ENCODE measurements at places on chromosomes 4 and X. TPM values are rescaled to one million over a fixed set of nuclear protein-coding genes. Genes with fewer than 3 reads are reported as not detected.

Gene LRP2BP
- total RNA-seq, result 1.1 TPM

Gene SHROOM4
- not detected for total RNA-seq

Gene EVC
- total RNA-seq, result 3.5 TPM

Gene PHEX
- 1.9 TPM for total RNA-seq

Gene TTC29
- not detected for total RNA-seq

Gene SYNPO2
- total RNA-seq, result 0.31 TPM

Gene MCF2
- total RNA-seq, result 0.37 TPM

GRCh38 chrX:23990455-23990854 lies 36.5 kb downstream of the KLHL15 start:
- no peak overlapping the region for H3K4me3 ChIP-seq
- no peak for DNase-seq
- H3K27me3 ChIP-seq, result peaks cover 18% of the 10 kb centered on the region
- H3K36me3 ChIP-seq, result peaks cover 21% of the 10 kb centered on the region
- peaks cover 24% of the 10 kb centered on the region for H3K4me1 ChIP-seq

DNA sequence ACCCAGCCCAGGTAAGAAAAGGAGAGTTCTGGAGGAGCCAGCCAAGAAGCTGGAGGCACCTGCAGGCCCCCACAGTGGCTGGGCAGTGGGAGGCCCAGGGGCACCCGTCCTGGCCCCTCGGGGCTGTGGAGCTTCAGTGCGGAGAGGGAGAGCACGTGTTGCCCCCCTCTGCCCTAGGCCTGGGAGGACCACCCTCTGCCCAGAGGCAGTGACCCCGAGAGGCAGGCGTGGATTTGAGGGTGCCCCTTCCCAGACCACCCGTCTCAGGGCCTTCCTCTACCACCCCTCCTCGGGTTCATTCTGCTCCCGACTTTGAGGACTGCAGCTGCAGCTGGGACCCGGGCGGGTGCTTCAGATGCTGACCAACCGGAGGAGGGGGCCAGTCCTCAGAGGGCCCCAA lies 12.1 kb upstream of the HGFAC start:
- no peak overlapping the region for H3K4me3 ChIP-seq
- no peak for DNase-seq
- H3K27ac ChIP-seq, result no peak overlapping the region
- H3K27me3 ChIP-seq, result no peaks in the 10 kb centered on the region
- H3K36me3 ChIP-seq, result no peaks in the 10 kb centered on the region

DNA sequence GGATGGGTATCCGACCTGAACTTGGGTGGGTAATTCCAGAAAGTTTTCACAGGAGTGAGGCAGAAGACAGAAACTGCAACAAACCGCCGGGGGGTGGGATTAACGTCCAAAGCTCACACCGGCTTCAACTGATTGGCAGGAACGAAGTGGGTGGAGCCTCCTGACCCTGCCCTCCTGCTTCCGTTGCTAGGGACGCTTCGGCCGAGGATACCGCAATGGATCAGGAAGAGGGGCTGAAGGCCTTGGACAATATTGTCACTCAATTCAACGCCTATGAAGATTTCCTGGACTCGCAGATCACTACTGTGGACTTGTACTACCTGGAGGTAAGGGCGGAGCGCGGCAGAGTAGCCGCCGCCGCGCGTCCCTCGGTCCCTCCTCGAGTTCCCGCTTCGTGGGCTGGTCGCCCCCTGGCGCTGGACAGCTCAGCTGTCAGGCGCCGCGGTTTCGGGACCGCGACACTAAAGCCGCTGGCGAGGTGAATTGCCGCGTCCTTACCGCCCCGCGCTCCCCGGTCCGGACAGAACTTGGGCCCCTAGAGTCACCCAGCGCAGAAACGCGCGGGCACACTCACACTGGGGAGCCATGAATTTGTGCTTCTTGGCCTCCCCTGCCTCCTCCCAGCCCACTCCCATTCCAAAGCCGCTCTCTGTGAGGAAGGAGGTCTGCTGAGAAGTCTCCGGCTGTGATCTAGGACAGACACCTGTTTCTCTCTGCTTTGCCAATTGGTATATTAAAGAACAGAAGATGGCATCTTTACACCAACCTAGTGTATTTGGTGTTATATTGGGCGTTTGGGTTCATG lies at the start of gene CFAP299:
CFAP299 (plus strand) TSS at position 177 of the 805 bp plus-strand sequence.
- H3K4me3 ChIP-seq, result peak within 1 kb of the TSS; percentile 86
- no peaks in the 10 kb centered on the region for H3K36me3 ChIP-seq
- peaks cover 8% of the 10 kb centered on the region for H3K4me1 ChIP-seq

GRCh38 chrX:77422891-77423648 lies 24.1 kb upstream of the FGF16 start:
- H3K27me3 ChIP-seq, result peaks cover 9% of the 10 kb centered on the region
- no peaks in the 10 kb centered on the region for H3K4me1 ChIP-seq
- DNase-seq, result no peak
- no peaks in the 10 kb centered on the region for H3K36me3 ChIP-seq
- no peak overlapping the region for H3K27ac ChIP-seq

- H3K27ac ChIP-seq, result no peak overlapping the region
- no peaks in the 10 kb centered on the region for H3K36me3 ChIP-seq
- no peaks in the 10 kb centered on the region for H3K4me1 ChIP-seq
- no peak overlapping the region for H3K4me3 ChIP-seq
- peaks cover 7% of the 10 kb centered on the region for H3K27me3 ChIP-seq
Observed at GRCh38 chrX:151816934-151817333, 82.4 kb downstream of the CNGA2 start.

DNA sequence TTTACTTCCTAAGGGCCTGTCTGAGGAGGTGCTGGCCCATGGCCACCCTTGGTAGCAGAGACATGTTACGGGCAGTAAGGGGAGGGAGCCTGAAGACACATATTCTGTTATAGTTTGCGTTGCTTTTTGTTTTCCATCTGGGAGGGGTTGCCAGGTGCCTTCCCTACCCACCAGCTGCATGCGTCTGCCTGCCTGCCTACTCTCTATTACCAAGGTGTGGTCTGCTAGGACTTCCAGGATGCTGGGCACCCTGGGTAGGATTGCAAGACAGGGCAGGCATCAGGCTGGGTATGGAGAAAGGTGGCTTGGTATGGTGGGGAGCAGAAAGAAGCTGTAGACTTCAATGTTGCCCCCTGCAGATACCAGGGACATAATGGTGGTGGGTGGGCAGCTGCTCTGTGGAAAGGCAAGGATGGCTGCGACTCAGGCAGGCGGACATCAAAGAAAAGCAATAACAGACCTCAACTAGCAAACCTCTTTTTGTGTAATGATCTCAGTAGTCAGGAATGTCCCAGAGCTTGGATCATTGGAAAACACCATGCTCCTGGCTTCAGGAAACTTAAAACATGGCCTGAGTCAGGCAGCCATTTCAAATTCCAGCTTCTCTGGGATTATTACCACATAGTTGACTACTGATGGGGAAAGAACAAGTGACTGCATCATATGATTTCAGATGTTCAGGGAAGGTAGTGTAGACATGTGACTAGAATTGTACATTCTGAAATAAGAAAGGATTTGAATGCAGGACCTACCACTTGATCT lies 67.8 kb downstream of the HOPX start:
- no peak for DNase-seq
- no peak overlapping the region for H3K27ac ChIP-seq
- H3K4me1 ChIP-seq, result no peaks in the 10 kb centered on the region
- peaks cover 31% of the 10 kb centered on the region for H3K27me3 ChIP-seq
- no peaks in the 10 kb centered on the region for H3K36me3 ChIP-seq

DNA sequence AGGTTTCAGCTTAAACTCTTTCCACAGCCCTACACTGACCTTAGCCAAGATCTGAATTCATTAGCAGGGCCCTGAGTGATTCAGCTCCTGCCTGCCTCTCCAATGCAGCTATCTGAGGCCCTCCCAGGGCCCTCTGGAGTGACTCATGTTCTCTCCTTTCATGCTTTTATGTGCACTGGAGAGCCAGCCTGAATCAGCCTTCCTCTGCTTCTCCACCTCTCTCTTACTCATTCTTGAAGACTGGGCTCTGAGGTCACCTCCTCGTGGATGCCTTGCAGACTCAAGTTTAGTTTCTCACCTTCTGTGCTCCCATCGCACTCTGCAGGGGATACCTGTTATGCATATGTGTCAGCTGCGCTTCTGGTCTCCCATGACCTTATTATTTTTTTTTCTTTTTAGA lies 3.1 kb upstream of the OCIAD2 start:
- H3K4me3 ChIP-seq, result no peak overlapping the region
- peaks cover 57% of the 10 kb centered on the region for H3K4me1 ChIP-seq
- H3K36me3 ChIP-seq, result peaks cover under 1% of the 10 kb centered on the region
- H3K27ac ChIP-seq, result no peak overlapping the region
- DNase-seq, result peak; percentile 77

DNA sequence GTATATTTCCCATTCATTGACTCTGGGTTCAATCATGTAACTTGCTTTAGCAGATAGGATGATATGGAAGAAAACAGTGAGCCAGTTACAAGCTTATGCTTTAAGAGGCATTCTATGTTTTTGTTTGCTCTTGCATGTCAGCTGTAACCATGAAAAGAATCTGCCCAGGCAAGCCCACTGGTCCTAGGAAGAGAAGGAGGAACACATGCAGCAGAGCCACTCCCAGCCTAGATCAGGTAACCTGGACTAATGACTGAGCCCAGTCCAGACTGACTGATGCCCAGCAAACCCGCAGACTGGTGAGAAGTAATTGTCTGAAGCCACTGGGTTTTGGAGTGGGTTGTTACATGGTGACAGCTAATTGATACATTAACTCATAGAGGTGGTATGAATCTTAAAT lies 167.9 kb downstream of the COL4A6 start:
- H3K4me3 ChIP-seq, result no peak overlapping the region
- no peak overlapping the region for H3K27ac ChIP-seq

GRCh38 chr4:30860978-30861377 lies 140.8 kb downstream of the PCDH7 start:
- H3K36me3 ChIP-seq, result no peaks in the 10 kb centered on the region
- H3K4me1 ChIP-seq, result no peaks in the 10 kb centered on the region
- no peaks in the 10 kb centered on the region for H3K27me3 ChIP-seq
- no peak overlapping the region for H3K27ac ChIP-seq
- H3K4me3 ChIP-seq, result no peak overlapping the region

DNA sequence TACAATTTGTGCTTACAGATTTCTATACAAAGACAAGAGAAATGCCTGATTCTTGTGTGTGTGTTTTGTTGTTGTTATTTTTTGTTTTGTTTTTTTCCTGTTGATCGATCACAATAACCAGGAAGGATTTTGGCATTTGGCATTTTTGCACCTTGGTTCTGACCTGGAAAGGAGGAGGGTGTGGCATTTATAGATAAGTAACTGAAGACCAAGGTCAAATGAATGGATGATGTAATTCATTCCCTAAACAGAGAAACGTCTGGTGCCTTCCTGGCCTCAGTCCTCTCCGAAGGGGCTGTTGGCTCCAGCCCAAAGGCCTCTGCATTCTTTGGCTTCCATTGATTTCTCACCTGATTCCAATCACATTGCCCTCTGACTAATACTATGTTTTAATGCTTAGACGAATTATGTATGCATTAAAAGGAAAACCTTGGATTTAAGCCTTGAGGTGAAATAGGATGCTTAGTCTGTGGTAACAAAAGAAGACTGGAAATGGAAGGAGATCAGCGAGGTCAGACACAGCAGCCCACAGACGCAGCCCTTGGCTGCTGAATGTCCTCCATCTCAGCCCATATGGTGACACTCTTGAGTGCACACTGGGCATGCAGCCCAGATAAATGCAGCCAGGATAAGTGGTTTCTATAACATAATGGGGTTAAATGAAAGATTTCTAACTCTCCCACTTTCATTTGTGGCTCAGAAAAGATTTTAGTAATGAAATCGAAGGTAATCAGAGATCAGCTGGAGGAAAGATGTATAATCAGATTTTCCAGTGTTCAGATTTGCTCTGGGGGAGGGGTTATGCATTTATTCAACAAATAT lies 60.5 kb upstream of the TRIM2 start:
- H3K27ac ChIP-seq, result no peak overlapping the region
- no peak overlapping the region for H3K4me3 ChIP-seq
- peaks cover 13% of the 10 kb centered on the region for H3K27me3 ChIP-seq

DNA sequence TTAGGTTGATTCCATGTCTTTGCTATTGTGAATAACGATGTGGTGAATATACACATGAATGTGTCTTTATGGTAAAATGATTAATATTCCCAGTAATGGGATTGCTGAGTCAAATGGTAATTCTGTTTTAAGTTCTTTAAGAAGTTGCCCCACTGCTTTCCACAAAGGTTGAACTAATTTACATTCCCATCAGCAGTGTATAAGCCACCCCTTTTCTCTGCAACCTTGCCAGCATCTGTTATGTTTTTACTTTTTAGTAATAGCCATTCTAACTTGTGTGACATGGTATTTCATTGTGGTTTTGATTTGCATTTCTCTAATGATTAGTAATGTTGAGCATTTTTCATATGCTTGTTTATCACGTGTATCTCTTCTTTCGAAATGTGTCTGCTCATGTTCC lies 503.3 kb downstream of the PCDH18 start:
- H3K27ac ChIP-seq, result no peak overlapping the region
- DNase-seq, result no peak
- no peaks in the 10 kb centered on the region for H3K4me1 ChIP-seq
- no peak overlapping the region for H3K4me3 ChIP-seq

GRCh38 chr4:107818301-107818910 lies 6.3 kb upstream of the SGMS2 start:
- no peaks in the 10 kb centered on the region for H3K4me1 ChIP-seq
- DNase-seq, result no peak
- H3K36me3 ChIP-seq, result no peaks in the 10 kb centered on the region
- H3K27me3 ChIP-seq, result peaks cover 14% of the 10 kb centered on the region
- H3K4me3 ChIP-seq, result no peak overlapping the region

Data from activated T-cell treated with anti-CD3 and anti-CD28 coated beads, Interleukin-2, amount 50 U/mL, for 72 hours (primary cell).